ENCODE measurements at places on chromosomes 16 and 17.

DNA sequence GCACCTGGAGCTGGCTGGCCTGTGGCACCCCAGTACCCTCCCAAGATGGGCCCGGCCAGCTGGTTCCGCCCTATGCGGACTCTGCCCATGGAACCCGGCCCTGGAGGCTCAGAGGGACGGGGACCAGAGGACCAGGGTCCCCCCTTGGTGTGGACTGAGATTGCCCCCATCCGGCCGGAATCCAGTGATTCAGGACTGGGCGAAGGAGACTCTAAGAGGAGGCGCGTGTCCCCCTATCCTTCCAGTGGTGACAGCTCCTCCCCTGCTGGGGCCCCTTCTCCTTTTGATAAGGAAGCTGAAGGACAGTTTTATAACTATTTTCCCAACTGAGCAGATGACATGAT, 12.0 kb downstream of the TBX21 start:
- DNase-seq: no peak

DNA sequence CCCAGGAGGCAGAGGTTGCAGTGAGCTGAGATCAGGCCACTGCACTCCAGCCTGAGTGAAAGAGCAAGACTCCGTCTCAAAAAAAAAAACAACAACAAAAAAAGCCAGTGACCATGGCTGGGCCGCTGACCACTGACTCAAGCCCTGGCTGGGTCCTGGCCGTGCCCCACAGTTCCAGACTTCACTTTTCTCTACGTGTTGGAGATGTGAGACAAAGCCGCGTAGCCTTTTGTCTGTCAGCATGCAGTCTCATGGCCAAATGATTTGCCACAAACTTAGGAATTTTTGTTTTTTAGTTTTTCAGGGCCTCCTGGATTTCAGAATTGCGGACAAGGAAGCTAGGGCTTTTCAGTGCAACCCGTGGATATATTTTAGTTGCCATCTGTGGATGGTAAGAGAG, 89.3 kb upstream of the CIBAR2 start:
- no peak for DNase-seq

DNA sequence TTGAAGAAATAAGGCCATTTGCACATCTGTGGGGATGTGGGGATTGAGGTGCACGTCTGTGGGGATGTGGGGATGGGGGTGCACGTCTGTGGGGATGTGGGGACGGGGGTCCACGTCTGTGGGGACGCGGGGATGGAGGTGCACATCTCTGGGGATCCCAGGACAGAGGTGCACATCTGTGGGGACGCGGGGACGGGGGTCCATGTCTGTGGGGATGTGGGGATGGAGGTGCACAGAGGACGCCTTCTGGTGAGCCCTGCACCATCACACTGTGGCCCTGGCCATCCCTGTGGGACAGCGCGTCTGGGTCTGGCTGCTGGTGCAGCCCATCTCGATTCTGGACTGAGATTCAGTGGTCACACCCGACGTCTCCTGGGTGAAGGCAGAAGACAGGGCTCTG, 161.4 kb downstream of the LAT start:
- no peak for DNase-seq

DNA sequence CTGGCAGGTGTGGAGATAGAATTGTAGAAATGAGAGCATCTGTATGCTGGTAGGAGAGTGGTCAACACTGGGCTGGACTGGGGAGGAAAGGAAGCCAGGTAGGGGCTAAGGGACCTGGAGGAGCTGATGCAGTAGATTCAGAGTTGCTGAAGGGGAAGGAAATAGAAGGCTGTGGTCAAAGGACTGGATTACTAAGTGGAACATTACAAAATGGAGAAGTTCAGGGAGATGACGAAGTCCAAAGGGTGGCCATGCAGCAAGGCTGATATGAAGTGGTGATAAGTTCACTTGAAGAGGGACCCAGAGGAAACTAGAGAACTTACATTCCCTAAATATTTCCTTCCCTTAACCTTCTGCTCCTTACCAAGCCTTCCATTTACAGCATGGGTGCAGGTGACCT, 8.6 kb upstream of the CCL2 start:
- DNase-seq: no peak

DNA sequence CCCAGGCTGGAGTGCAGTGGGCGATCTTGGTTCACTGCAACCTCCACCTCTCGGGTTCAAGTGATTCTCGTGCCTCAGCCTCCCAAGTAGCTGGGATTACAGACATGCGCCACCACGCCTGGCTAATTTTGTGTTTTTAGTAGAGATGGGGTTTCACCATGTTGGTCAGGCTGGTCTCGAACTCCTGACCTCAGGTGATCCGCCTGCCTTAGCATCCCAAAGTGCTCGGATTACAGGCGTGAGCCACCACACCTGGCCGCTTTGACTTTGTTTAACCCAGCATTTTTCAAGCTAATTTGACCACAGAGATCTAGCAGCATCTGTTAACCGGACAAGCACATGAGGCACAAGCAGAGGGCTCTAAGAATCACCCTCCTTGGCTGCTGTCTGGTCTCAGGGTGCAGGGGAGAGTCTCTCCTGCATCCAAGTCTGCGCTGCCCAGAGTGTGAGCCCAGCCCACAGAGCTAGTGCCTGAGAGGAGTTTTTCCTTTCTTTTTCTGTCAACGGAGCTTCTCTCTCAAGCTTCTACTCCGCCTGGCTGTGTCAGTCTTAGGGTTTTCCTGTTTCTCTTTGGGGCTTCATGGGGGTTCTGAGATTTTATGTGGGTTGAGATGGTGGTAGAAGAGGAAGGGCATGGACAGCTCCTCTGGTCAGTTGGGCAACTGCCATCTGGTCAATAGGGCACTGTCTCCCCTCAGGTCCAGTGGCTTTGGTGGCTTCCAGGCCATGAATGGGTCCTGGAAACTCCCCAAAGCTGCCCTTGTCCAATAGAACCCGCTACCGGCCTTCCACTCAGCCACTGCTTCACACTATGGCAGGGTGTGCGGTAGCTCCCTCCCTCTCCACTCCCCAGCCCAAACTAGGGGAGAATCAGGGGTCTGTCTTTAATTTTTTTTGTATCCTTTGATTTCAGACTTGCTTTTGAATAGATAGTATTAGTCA, 59.6 kb downstream of the TNFRSF13B start:
- DNase-seq: no peak

All from nucleus accumbens (tissue), 56 donors.